ENCODE measurements at places on chromosomes 5 and 9. TPM values are rescaled to one million over a fixed set of nuclear protein-coding genes. Genes with fewer than 3 reads are reported as not detected.

- no peak for DNase-seq
Measured at GRCh38 chr5:157930710-157931109, 71.8 kb upstream of the CLINT1 start.

CCDC152 gene
- 1.3 TPM for polyA plus RNA-seq

DNA sequence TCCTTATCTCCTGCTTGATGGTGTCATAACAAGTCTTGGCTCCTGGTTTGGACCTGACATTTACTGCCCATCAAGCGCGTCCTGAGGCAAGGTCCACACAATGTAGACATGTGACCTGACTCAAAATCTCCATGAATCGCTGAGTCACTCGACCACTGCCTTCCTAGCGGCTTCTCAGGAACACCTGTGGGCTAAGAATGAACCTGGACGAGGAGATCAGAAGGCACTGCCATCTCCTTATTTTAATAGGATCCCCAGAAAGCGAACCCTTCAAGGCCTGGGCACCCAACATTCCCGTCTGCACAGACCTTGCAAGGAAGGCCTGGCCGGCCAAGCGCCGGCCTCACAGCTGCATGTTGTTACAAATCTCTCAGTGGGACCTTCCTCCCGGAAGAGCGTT is 60.6 kb upstream of the IRX1 start:
- no peak for DNase-seq

- no peak for DNase-seq
Measured at GRCh38 chr5:126186210-126186609, 237.0 kb upstream of the GRAMD2B start.

DNA sequence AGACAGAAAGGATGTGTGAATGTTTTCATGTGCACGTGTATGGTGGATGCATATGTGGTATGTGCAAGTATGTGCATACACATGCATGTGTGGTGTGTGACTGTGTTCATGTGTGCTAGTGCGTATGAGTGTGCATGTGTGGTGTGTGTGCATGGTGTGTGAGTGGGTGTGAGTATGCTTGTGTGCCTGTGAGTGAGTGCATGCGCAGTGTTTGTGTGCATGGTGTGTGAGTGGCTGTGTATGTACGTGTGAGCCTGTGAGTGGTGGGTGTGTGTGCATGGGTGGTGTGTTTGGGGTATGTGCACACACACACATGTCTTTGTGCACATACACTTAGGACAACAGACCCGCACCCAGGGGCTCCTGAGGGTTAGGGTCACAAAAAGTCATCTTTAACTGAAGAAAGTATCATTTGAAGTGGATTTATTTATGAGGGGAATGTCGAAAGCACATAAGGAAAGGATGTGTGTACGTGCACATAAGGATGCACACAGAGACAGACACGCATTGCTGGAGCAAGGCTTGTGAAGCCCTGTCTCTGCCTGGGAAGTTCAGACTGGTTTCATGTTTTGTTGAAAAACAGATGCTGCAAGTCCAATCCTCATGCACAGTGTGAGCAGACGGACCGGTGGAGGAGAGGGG is 237.0 kb downstream of the SYK start:
- DNase-seq = no peak

GRCh38 chr9:134301387-134302129 is 24.7 kb upstream of the RXRA start:
- DNase-seq = no peak

SCGB3A2 gene
- not detected for polyA plus RNA-seq

ABO gene
- not detected for polyA plus RNA-seq

RASGRF2 gene
- 19.5 TPM for polyA plus RNA-seq

SOHLH1 gene
- polyA plus RNA-seq = not detected

FGF10 gene
- 0.10 TPM for polyA plus RNA-seq

DNA sequence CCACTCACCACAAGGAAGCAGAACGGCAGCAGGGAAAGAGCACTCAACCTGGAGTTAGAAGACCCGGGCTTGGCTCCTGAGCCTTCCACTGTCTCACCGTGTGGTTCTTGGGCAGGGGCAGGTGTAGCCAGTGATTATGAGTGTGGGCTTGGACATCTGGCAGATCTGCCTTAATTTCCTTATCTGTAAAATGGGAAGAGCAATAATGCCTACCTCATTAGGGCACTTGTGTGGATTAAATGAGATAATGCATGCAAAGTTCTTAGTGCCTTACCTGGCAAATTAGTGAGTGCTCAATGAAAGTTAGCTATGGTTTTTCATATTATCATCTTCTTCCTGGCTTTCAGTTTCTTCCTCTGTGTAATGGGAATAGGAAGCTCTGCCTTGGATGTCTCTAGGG is 28.1 kb upstream of the COL15A1 start:
- DNase-seq = no peak

CCDC171 gene
- polyA plus RNA-seq = 0.72 TPM

DNA sequence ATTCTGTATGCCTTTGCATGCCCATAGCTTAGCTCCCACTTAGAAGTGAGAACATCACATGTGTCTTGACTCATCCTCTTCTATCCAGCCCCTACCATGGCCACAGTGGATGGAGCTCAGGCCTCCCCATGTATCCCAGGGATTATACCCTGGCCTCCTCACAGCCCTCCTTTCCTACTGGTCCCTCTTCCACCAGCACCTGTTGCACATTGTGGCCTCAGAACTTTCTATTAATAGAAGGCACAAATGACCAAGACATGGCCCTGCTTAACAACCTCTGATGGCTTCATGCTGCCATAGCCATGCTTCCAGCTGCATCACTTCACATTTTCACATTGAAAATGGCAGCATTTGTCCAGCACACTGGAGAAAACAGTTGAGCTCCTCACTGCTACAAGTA is 315.4 kb downstream of the CDK5RAP2 start:
- no peak for DNase-seq

Data from AG04450 (cell line).